Stimulated activated CD4-positive, alpha-beta T cell treated with anti-CD3 and anti-CD28 coated beads, Interleukin-1b, Interleukin-23, amount 100 ng/mL, for 1 hour (primary cell): ENCODE measurements at places on chromosomes 3 and 15.

- DNase-seq = no peak
Measured at GRCh38 chr3:186340204-186340603, 21.8 kb downstream of the DGKG start.

DNA sequence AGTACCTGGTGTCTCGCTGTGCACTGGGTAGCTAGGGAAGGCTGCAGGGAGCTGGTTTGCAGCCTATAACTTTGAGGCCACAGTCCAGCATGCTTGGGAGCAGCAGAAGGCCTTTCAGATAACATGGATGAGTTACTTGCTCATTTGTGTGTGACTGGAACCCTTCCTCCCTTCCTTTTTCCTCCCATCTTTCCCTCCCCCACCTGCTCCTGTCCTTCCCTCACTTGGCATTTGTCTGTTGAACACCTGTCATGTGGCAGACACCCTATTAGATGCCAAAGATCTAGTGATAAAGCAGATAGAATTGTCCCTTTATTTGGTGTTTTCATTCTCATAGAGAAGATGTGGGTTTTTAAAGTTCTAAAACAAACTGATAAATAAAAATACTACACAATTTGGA is 71.6 kb downstream of the LRTM1 start:
- no peak for DNase-seq

DNA sequence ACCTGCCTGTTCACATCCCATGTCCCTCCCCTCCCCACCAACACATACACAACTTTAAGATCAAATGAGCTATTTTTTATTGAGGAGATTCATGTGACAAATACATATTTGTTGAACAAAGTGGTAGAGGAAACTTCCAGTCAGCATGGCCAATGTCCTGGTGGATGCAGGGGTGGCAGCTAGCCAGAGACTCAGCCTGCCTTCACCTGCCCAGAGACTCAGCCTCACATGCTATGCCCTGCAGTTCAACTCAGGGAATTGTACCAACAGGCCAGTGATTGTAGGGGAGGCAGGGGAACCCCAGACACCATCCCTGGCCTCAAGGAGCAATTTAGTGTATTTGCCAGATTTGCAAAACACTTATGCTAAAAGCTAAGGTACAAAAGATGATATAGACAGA is 136.6 kb downstream of the OPA1 start:
- no peak for DNase-seq

- DNase-seq = no peak
Measured at GRCh38 chr3:94619643-94620042, 556.8 kb downstream of the NSUN3 start.

DNA sequence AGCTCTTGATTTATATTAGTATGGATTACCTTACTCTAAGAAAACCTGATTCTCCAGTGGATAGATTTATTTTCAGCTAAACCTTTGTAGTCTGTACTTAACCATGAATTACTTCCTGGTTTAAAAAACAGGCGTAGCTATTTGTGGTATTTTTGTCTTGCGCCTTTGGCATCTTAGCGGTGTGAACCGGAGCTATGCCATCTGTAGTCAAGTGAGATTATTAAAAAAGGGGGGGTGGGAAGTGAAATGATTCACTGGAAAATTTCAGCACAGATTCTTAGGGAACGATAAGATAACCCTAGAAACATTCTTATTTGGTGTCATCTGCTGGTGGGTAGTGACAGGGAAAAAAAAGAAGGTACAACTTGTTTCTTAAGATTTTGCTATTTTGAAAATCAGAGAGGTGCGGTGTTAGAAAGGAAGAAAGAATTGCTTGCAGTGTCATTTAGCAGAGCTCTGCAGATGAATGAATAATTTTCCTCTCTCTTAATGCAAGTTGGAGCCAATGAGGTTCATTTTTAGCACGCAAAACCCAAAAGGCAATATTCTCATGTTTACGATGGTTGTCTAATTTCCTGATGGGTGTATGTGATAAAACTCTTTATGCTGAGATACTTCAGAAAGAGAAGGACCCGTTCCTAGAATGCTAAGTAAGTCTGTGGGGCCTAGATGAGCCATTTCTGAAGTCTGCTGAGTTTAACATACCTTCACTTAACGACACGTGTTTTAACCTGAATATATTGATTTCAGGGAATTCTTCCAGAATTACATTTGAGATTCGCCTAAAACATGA is 44.0 kb downstream of the PSMD6 start:
- no peak for DNase-seq

GRCh38 chr15:55222588-55222987 is 25.8 kb upstream of the RSL24D1 start:
- DNase-seq = no peak

GRCh38 chr3:175457301-175457700 is 598.2 kb downstream of the NAALADL2 start:
- DNase-seq = no peak

DNA sequence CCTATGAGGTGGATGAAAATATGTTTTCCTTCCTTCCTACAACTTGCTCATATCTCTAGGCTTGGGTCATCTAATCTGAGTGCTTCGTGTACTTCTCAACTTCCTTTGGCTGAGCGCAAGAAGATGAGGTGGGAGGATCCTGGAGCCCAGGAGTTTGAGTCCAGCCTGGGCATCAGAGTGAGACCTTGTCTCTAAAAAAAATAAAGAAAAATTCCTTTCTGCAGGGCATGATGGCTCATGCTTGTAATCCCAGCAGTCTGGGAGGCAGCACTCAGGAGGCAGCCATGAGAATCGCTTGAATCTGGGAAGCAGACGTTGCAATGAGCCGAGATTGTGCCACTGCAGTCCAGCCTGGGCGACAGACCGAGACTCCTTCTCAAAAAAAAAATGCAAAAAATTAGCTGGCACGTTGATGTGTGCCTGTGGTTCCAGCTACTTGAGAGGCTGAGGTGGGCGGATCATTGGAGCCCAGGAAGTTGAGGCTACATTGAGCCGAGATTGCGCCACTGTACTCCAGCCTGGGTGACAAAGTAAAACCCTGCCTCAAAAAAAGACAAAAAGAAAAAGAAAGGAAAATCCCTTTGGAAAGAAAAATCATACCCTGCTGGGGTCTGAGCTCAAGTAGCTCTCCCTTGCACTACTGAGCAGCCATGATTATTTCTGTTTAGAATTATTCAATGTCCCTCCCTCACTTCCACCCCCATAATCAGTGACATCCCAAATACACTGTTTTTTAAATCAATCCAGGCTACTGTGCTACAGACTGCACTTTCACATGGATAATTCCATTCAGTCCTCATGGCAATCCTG is 28.0 kb upstream of the RAB11A start:
- no peak for DNase-seq

GRCh38 chr15:100174159-100174903 is 167.4 kb downstream of the ADAMTS17 start:
- no peak for DNase-seq

GRCh38 chr3:95899494-95899893 is 914.9 kb upstream of the EPHA6 start:
- DNase-seq = no peak

DNA sequence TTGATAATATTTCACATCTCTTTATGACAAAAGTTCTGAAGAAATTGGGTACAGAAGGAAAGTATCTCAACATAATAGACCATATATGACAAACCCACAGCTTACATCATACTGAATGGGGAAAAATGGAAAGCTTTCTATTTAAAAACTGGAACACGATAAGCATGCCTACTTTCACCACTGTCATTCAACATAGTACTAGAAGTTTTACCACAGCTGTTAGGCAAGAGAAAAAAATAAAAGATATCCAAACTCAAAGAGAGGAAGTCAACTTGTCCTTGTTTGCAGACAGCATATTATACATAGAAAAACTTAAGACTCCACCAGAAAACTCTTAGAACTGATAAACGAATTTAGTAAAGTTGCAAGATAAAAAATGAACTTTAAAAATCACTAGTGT is 40.3 kb downstream of the COPS2 start:
- no peak for DNase-seq

DNA sequence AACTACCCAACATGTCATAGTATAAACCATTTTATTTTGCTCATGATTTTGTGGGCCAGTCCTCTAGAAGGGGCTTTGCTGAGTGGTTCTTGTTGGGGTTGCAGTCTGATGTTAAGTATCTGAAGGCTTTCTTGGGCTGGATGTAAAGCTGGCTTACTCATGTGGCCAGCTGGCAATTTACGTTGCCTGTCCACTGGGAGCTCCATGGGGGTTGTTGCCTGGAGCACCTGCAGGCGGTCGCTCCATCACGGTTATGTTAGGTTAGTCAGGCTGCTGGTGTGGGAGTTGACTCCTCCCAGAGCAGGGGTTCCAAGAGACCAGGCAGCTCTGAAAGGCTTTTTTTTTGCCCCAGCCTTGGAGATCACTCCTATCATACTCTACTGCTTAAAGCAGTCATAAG is 98.1 kb downstream of the NR1D2 start:
- no peak for DNase-seq

GRCh38 chr15:62752657-62753517 is 289.7 kb upstream of the TPM1 start:
- DNase-seq = no peak

DNA sequence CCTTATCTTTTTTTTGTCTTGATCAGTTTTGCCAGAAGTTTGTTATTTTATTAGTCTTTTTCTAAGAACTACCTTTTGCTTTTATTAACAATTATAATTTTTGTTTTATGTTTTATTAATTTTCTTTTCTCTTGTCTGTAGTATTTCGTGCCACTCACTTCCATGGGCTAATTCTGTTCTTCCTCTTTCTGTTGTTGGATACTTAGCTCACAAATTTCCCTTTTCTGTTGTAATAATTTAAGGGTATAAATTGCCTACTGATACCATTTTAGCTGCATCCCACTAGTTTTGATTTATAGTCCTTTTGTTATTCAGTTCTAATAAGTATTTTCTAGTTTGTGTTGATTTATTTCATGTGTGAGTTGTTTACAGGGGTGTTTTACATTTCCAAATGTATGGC is 48.6 kb downstream of the SNRK start:
- no peak for DNase-seq

- DNase-seq = no peak
Measured at GRCh38 chr15:85005319-85005718, 23.7 kb downstream of the PDE8A start.

- no peak for DNase-seq
Measured at GRCh38 chr3:45056608-45057301, 30.7 kb downstream of the CLEC3B start.

- DNase-seq = no peak
Measured at GRCh38 chr15:52382647-52383046, 87.0 kb upstream of the MYO5C start.

- DNase-seq = no peak
Measured at GRCh38 chr3:178525251-178525650, 11.0 kb upstream of the KCNMB2 start.

GRCh38 chr3:87771337-87772192 is 287.2 kb downstream of the CGGBP1 start:
- no peak for DNase-seq

DNA sequence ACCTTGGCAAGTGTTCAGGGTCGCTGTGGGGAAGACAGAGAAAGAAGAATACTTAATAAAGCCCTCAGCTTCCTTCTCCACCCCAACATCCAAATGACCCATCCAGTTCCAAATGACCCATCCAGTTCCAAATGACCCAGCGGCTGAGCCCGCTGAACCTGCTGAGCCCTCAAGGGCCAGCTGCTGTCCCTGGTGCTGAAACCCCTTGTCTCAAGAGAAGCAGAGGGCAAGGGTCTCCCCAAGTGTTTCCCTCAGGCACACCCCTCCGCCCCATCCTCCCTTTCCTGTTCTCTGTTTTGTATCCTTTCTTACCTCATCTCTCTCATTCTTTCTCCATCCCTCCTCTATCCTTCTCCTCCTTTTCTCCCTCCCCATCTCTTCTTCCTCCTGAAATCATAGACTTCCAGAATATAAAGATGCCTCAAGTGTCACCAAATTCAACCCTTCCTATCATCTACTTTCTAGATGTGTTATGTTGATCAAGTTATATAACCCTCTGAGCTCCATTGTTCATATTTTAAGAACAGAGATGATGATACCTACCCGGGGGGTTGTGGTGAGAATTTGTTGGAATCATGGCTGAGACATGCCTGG is 29.0 kb downstream of the CCDC33 start:
- DNase-seq = no peak

GRCh38 chr3:62703451-62704167 is 171.6 kb downstream of the CADPS start:
- DNase-seq = no peak

GRCh38 chr3:100395679-100396431 is 5.0 kb downstream of the TOMM70 start:
- no peak for DNase-seq

GRCh38 chr15:70034141-70034540 is 63.6 kb downstream of the TLE3 start:
- DNase-seq = no peak

DNA sequence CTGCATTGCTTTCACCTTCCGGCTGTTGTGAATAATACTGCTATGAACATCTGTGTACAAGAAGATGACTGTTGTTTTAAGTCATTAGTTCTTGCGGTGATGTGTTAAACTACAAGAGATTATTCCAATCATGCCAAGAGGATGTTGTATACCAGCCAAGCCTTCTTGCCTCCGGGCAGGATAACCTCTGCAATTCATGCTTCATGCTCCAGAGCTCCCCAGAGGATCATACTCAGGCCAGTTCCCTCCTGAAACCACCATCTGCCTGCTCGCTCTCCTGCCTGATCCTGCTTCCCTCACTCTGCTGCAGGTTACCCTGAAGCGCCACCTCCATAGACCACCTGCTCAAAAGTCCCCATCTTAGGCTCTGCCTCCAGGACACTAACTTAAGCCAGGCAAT is 187.1 kb upstream of the PROK2 start:
- DNase-seq = no peak

DNA sequence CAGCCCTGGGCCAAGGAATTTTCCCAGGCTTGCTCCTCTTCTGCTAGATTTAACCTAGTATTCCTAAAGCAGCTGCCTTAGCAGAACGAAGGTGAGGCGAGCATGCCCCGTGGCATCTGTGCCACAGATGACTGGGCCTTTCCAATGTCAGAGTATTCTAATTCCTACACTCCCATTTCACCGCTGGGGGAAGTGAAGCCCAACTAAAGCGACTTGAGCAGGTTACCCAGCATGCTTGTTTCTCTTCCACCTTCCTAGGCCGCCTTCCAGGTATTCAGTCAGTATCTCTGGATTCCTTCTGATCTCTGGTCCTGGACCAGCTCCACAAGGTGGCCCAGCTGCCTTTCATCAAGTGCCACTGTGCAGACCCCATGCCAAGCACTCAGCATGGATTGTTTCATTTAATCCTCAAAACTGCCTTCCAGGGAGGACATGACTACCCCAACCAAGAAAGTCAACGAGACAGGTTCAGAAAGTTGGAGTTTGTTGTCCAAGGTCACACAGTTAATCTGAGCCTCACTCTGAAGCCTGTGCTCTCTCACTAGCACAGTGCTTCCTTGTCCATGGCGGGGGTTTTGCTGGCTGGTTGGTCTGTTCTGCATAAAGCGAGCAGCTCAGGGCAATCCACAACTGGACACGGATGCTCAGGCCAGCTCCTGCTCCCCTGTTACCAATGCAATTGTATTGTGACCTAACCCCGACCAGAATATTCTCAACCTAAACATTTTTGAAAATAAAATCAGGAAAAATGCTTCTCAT is 15.1 kb downstream of the MYO5C start:
- DNase-seq = no peak

- DNase-seq = no peak
Measured at GRCh38 chr3:58609990-58610389, 32.8 kb upstream of the FAM107A start.
